AG09309 (cell line): ENCODE measurements at places on chromosomes 7 and 10.

- no peak for DNase-seq
Observed at GRCh38 chr10:93139059-93139655, 65.5 kb downstream of the CYP26A1 start.

DNA sequence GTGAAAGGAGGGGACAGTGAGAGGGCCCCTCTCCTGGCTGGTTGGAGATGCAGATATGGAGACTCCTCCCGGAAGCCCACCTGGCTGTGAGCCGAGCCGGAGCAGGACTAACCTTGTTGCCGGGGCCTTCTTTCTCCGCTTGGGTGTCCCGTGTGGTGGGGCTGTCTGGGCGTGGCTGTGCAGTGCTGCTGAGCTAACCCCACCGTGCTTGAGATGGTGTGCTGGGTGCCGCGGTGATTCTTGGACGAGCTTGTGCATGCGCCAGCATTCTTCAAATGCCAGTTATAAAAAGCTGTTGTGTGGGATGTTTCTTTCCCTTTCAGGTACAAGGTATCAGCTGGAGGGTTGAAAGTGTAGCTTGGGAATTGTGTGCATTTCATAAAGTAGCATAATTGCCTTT is 48.8 kb downstream of the DAGLB start:
- no peak for DNase-seq

- DNase-seq = no peak
Observed at GRCh38 chr7:12927635-12928434, 240.4 kb downstream of the ARL4A start.

DNA sequence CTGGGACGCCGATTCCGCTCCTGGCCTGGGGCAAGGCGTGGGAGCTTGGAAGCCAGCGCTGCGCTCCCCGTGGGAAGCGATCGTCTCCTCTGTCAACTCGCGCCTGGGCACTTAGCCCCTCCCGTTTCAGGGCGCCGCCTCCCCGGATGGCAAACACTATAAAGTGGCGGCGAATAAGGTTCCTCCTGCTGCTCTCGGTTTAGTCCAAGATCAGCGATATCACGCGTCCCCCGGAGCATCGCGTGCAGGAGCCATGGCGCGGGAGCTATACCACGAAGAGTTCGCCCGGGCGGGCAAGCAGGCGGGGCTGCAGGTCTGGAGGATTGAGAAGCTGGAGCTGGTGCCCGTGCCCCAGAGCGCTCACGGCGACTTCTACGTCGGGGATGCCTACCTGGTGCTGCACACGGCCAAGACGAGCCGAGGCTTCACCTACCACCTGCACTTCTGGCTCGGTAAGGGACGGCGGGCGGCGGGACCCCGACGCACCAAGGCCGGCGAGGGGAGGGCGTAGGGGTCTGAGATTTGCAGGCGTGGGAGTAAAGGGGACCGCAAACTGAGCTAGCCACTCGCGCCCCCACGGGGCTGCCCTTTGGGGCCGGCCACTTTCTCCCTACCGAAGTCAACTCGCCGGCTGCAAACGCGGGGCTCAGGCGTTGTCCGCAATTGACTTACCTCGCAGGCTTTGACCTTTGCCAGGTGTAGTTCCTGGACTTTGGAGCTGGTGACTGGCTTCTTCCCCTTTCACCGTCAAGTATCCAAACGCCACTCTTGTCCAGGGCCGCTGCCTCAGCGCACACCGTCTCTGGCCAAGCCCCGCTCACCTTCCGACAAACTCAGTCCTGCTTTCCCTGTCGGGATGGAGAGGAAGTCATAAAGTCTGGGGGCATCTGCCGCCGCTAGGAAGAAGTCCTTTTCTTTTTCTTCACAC is at the start of gene SCIN:
Gene SCIN, plus strand, starts transcription at position 187 of the 928 bp plus-strand sequence. Its CDS starts 67 bp downstream, at position 254.
- DNase-seq = no peak

- DNase-seq = no peak
Observed at GRCh38 chr10:101236376-101237080, 7.3 kb upstream of the LBX1 start.

DNA sequence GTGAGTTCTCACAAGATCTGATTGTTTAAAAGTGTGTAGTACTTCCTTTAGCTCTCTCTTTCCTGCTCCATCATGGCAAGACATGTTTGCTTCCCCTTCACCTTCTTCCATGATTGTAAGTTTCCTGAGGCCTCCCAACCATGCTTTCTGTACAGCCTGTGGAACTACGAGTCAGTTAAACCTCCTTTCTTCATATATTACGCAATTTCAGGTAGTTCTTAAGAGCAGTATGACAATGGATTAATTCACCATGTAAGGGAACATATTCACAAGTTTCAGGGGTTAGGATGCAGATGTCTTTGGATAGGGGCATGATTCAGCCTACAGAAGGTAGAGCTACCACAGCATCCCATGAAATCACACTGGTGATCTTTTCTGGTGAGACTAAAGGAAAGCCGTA is 174.7 kb downstream of the GPR158 start:
- DNase-seq = no peak

DNA sequence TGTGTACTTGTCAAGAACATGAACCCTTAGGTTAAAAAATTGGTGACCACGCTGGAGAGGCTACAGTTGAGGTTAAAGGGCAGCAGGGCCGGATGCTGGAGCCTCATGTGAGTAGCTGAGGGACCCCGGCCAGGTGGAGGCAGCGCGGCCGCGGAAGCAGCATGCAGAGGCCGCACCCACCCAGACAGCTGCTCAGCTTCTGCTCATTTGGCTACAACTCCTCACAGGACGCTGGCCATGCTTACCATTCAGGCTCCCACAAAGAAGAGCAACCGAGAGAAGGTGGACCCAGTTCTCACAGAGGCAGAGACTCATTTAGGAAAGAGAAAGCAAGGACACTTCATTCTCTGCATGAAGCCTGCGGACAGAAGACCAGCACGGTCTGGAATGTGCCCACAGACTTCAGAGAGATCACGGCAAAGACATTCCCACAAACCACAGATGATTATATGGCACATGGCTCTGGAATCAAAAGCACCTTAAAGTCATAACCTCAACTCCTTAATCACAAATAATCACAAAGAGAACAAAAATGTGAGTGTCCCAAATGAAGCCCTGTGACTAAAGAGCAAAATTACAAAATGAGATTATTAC is 94.4 kb downstream of the VOPP1 start:
- peak; percentile 80 for DNase-seq

GRCh38 chr7:4137552-4137951 is 544.5 kb upstream of the FOXK1 start:
- no peak for DNase-seq

DNA sequence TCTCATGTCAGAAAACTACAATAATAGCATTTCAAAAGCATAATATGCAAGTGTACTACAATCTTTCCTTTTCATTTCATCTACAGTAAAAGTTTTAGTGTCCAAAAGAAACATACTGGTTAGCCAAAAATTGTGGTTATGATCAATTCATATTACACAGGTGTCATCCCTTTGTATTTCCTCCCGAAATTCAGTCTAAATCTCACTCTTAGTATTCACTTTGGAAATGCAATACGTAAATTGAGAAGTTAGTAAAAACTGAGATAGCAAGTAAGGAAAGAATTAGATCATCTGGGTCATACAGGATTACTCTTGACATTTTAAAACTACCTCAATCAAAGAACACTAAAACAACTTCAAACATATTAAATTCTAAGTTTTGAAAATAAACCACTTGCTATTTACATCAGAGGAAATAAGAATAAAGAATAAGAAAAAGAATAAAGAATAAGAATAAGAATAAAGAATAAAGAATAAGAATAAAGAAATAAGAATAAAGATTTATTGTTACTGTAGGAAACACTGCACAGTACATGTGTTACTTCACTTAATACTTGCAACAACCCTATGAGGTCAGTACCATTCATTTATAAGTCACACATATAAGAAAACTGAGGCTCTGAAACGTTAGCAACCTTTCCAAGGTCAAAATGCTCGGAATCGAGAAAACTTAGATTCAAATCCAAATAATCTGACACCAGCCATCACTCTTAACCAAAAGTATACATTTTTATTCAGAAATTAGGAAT is 10.5 kb downstream of the SNX13 start:
- DNase-seq = no peak

DNA sequence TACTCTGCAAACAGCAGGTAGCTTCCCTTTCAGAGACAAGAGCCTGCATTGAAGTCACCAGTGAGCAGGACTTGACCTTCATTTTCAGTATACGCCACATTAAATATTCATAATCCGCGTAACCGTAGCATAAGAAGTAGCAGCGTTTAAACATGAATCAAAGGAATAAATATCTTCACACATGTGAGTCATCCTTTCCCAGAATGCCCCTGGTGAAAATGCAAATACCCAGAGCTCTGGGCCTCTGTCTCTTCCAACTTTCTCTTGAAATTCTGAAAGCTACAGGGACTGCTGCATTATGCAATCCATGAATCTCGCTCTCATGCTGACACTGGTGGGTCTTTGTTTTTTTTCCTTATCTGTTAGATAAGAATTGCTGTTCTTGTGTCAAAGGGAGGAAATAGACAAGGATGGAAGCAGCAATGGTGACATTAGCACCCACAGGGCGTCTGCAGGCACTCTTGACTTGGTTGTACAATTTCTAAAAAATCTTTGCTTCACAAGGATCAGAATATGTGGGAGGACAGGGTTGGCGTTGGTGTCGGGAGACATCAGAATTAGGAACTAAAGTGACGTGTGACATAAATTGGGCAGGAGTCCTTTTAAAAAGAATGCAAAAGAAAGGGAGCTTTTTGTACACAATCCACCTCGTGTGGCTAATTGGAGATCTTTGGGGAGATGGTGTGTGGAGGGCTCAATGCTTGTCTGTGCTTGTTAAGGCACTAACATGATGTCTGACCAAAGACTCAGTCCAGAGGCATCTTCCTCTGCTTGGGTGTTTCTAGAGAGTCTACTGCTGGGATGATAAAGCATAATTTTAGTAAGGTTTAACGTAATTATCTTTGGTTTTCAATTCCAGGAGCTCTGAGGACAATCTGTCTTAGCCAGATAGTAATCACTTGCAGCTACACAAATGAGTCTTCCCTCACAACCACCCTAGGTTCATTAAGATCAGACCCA is 390.3 kb downstream of the KCNMA1 start:
- DNase-seq = no peak

DNA sequence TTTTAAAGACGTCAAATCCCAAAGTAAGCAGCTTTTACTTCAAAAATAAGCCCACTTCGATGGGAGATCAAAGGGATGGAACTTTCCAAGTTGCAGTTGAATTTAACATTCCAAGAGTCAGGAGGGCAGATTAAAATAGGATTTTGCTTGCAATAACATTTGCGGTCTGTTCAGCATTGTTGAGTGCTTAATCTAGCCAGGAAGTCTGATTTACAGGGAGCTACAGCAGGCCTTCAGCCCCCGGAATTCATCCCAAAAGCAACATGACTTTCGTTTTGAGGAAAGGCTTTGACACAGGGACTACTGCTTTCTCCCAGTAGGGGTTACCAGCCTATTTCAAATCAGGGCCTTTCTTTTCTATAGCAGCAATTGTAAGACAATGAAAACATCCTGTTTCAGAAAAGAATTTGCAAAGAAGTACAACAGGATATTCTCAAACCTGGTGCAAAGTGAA is 279.6 kb upstream of the PITRM1 start:
- peak; percentile 82 for DNase-seq

GRCh38 chr10:133110133-133110532 is 22.4 kb downstream of the ADGRA1 start:
- DNase-seq = no peak
